ENCODE measurements at places on chromosomes 11 and 22. TPM values are rescaled to one million over a fixed set of nuclear protein-coding genes. Genes with fewer than 3 reads are reported as not detected.

GRCh38 chr11:61718621-61719302 is 33.7 kb upstream of the MYRF start:
- peak; percentile 86 for DNase-seq
- no peak overlapping the region for H3K27ac ChIP-seq
- no peaks in the 10 kb centered on the region for H3K27me3 ChIP-seq
- 0 out of 2 replicates have a peak, but pooled peaks cover 4% of the 10 kb centered on the region for H3K36me3 ChIP-seq
- peaks cover 5% of the 10 kb centered on the region for H3K4me1 ChIP-seq

DNA sequence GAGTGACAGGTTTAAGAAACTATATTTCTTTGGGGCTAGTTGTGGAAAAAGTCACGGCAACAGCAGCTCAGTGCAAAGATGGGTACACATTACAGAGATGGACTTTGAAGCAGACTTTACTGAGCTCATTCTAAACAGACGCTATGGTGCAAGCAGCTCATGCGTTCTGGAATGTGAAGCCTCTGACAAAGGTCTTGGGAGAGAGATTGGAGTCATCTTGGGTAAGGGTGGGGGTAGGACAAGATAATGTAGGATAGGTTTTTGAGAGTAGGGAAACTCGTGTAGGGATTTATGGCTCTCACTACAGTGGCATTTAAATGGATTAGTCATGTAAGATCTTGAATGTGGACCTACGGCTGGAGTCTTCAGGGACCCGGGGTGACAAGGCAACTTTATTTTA is 36.2 kb upstream of the CLMP start:
- H3K27ac ChIP-seq, result no peak overlapping the region
- no peaks in the 10 kb centered on the region for H3K36me3 ChIP-seq
- no peaks in the 10 kb centered on the region for H3K27me3 ChIP-seq
- H3K4me3 ChIP-seq, result no peak overlapping the region

- peaks cover 5% of the 10 kb centered on the region for H3K36me3 ChIP-seq
- no peaks in the 10 kb centered on the region for H3K27me3 ChIP-seq
Observed at GRCh38 chr11:10955616-10956015, 97.8 kb upstream of the ZBED5 start.

DNA sequence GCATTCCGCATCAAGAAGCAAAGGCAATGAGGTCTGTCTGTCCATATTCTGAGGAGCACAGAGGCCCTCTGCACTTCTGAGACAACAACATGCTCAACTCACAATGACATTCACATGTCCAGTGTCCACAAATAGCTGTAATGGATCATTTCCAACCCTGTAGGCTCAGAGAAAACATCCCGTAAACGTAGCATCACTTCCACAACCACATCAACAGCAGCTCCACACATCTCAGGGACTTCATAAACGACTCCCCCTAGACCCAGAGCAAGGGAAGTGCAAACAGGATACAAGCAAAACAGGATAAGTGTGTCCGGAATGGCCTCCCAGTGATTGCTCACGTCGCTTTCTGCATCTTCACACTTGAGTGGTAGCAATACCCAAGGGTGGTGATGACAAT is 100.2 kb downstream of the SYN3 start:
- H3K36me3 ChIP-seq, result peaks cover 69% of the 10 kb centered on the region
- H3K4me3 ChIP-seq, result no peak overlapping the region
- no peak for DNase-seq
- H3K4me1 ChIP-seq, result no peaks in the 10 kb centered on the region
- H3K27ac ChIP-seq, result no peak overlapping the region

DNA sequence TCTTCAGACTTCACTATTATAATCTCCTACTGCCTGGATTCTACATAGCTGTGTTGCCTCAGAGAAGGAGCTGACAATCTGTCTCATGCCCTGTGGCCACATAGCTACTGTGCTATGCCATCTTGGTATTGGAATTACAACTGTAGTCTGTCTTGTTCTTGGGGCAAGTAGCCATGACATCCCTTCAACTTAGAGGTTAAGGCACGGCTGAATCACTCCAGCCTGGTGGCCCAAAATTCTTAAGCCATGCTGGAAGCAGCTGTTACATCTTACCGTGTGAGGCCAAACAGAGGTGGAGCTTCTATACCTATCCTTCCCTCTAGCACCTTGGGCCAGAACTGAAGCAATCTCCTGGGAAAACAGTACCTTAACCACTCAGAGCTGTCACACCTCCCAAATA is 14.8 kb downstream of the CARD18 start:
- no peaks in the 10 kb centered on the region for H3K36me3 ChIP-seq
- H3K4me1 ChIP-seq, result no peaks in the 10 kb centered on the region
- H3K27me3 ChIP-seq, result no peaks in the 10 kb centered on the region
- no peak overlapping the region for H3K4me3 ChIP-seq

Gene MYOD1
- not detected for total RNA-seq

DNA sequence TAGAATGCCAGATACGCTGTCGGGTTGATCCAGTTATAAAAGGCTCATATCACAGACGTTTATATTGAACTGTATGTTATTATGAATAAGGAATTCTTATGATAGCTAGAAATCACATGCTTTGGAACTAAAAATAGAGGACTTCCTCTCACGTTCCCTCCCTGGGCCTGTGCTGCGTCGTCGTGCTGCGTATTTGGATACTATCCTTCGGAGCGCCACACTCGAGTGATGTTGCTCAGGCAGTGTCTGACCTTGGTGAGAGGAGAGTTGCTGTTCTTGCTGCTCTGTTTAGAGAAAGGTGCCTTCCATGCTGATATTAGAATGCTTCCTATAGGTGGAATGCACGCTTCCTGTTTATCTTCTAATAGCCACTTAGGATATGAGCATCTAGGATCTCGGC is 20.2 kb upstream of the ST14 start:
- no peaks in the 10 kb centered on the region for H3K27me3 ChIP-seq
- no peak for DNase-seq
- no peaks in the 10 kb centered on the region for H3K4me1 ChIP-seq

DNA sequence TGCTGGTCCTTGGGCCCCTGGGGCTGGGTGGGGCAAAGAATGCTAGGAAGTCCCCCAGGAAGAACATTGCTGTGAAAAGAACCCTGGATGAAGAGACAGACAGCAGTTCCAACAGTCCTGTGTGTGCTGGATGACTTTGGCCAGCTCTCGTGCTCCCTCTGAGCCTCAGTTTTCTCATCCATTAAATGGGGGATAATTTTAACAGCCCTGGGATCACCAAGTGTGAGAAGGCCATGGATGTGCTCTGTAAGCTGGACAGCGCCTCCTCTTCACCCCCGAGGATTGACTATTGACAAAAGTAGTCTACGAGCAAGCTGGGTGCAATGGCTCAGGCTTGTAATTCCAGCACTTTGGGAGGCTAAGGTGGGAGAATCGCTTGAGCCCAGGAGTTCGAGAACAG is 2.5 kb downstream of the LARGE2 start:
- peak overlapping the region; percentile 72 for H3K4me3 ChIP-seq
- peak; percentile 18 for DNase-seq
- no peak overlapping the region for H3K27ac ChIP-seq
- H3K4me1 ChIP-seq, result no peaks in the 10 kb centered on the region

DNA sequence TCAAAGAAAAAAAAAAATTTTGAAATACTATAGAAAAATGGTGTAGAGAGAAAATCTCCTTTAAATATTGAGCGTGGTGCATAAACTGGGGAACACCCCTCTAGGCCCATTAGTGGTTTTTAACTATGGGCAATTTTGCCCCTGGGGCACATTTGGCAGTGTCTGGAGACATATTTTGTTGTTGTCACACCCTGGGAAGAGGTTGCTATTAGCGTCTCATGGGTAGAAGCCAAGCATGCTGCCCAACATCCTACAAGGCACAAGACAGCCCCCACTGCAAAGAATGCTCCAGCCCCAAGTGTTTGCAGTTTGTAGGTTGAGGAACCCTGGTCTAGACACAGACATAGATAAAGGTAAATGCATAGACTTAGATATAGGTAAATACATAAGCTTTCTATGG is 92.6 kb downstream of the KIAA1671 start:
- H3K27me3 ChIP-seq, result no peaks in the 10 kb centered on the region
- H3K27ac ChIP-seq, result no peak overlapping the region
- no peak for DNase-seq
- peaks cover 24% of the 10 kb centered on the region for H3K36me3 ChIP-seq

DNA sequence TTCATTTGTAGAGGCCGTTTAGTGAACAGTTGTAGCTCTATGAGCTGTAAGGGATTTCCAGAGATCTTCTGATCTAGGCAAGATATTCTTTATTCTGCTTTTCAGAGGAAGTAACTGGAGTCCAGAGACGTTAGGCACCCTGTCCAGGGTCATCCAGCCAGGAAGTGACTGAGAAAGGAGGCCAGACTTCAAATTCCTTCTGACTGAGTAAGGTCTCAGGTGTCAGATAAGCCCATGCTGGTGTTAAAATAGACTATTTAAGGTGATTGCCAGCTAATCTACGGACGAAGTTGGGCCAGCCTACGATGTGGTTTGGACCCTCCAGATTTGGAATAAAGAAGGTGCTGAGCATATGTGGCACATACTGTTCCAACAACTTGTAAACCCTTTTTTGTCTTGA is 54.6 kb downstream of the GRIK4 start:
- no peaks in the 10 kb centered on the region for H3K4me1 ChIP-seq
- peaks cover 5% of the 10 kb centered on the region for H3K27me3 ChIP-seq
- H3K36me3 ChIP-seq, result no peaks in the 10 kb centered on the region
- DNase-seq, result peak; percentile 32

DNA sequence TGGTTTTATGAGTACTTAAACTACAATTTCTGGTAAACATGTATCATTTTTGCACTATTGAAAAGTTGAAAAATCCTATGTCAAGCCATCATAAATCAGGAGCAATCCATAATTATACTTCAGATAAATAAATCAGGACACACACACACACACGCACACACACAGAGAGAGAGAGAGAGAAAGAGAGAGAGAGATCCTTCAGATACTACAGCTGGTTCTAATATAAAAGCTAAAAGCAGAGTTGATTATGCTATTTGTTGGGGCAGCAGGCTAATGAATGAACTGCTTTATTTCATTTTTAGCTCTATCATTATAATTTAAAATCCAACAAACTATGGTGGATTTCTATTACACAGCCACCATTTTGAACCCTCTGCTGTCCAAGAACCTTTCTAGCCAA is 322.4 kb upstream of the CCDC90B start:
- H3K4me3 ChIP-seq, result no peak overlapping the region
- H3K27me3 ChIP-seq, result no peaks in the 10 kb centered on the region
- H3K27ac ChIP-seq, result no peak overlapping the region
- H3K4me1 ChIP-seq, result peaks cover 2% of the 10 kb centered on the region
- H3K36me3 ChIP-seq, result no peaks in the 10 kb centered on the region

- DNase-seq, result no peak
- peak overlapping the region; percentile 75 for H3K4me3 ChIP-seq
- peaks cover 16% of the 10 kb centered on the region for H3K36me3 ChIP-seq
- peak overlapping the region; percentile 93 for H3K27ac ChIP-seq
- H3K4me1 ChIP-seq, result peaks cover 31% of the 10 kb centered on the region
- H3K27me3 ChIP-seq, result no peaks in the 10 kb centered on the region
Observed at GRCh38 chr22:36369922-36370791, 17.6 kb downstream of the MYH9 start.

DNA sequence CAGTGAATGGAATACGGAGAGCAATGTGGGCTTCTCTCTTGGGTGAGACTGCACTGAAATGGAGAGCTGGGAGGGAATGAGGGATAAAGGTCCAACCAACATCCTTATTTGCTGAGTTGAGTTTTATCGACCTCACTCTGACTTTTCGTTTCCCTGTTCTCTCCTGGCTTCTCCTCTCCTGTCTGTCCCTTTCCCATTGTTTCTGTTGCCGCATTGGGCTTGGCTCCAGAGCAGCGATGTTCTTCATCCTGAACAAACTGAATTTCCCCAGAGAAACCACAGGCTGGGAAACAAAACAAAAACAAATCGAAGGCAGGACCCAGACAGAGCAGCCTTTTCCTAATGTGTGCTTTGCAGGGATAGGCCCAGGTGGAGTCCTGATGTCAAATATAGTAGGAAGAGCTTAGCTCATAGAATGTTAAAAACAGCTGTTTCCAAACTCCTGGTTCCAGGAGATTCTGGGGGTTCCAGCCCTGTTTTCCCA is 30.0 kb downstream of the MOV10L1 start:
- DNase-seq, result no peak
- H3K4me3 ChIP-seq, result no peak overlapping the region
- no peaks in the 10 kb centered on the region for H3K4me1 ChIP-seq
- no peaks in the 10 kb centered on the region for H3K36me3 ChIP-seq
- H3K27ac ChIP-seq, result no peak overlapping the region

GRCh38 chr11:127643268-127644058 is 642.9 kb upstream of the KIRREL3 start:
- H3K4me3 ChIP-seq, result no peak overlapping the region
- no peak for DNase-seq
- H3K27me3 ChIP-seq, result no peaks in the 10 kb centered on the region
- no peak overlapping the region for H3K27ac ChIP-seq
- no peaks in the 10 kb centered on the region for H3K4me1 ChIP-seq

DNA sequence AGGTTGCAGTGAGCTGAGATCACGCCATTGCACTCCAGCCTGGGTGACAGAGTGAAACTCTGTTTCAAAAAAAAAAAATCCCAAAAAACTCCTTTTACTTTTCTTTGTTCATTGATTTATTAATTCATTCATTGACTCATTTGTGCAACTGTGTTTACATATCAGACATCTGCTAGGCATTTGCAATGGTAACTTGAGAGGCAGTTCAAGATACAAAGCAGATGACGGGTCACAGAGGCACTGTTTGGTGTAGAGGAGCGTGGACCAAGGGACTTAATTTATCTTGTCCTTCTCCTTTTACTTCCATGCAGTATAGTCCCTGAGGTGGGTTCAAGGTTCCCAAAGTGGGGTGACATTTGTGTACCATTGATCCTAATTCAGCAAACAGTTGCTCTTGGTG is 71.4 kb downstream of the KIAA1671 start:
- DNase-seq, result no peak
- H3K27me3 ChIP-seq, result no peaks in the 10 kb centered on the region
- no peaks in the 10 kb centered on the region for H3K4me1 ChIP-seq
- H3K36me3 ChIP-seq, result peaks cover 7% of the 10 kb centered on the region
- no peak overlapping the region for H3K4me3 ChIP-seq
- H3K27ac ChIP-seq, result no peak overlapping the region

Gene HTR3A
- total RNA-seq, result 4.1 TPM

GRCh38 chr11:130062026-130062425 is 7.7 kb upstream of the APLP2 start:
- no peak overlapping the region for H3K4me3 ChIP-seq
- no peaks in the 10 kb centered on the region for H3K27me3 ChIP-seq
- no peaks in the 10 kb centered on the region for H3K4me1 ChIP-seq
- no peak for DNase-seq
- H3K27ac ChIP-seq, result no peak overlapping the region

DNA sequence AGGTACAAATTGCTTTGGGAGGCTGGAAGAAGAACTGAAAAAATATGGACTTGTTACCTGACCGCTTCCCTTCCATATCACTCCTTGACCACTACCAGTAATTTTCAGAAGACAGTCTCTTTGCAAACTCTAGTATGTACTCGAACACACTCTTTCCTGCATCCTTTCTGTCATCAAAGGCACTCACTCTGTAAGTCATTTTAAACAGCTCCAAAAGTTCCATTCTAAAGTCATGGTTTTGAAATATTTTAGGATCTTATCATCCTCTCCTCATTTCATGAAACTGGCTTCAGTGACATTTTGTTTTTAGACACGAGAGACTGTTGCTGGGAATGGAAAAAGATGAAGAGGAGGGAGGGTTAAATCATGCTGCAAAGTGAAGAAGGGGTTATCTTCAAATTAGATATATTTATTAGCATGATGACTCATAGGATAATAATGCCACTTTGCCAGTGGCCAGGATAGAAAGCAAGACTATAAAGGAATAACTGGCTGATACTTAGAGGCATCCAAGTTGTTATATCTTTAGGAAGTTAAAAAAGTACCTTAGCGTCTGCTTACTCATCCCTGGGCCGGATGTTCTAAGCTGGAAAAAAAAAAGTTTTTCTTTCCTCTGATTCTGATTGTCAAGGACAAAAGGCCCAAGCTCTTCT is 549.3 kb downstream of the METTL15 start:
- no peak overlapping the region for H3K4me3 ChIP-seq
- no peaks in the 10 kb centered on the region for H3K4me1 ChIP-seq
- H3K27ac ChIP-seq, result no peak overlapping the region
- H3K36me3 ChIP-seq, result no peaks in the 10 kb centered on the region

Gene ART5
- total RNA-seq, result 7.5 TPM

All from H9 (cell line).